GM23248 (cell line): ENCODE measurements at places on chromosomes 6 and 20. TPM values are rescaled to one million over a fixed set of nuclear protein-coding genes. Genes with fewer than 3 reads are reported as not detected.

HLA-DRA gene
- 0.89 TPM in 1 of 2 replicates, not detected in the other for total RNA-seq

PRPH2 gene
- total RNA-seq, result 1.5 TPM in 2 replicates

SULF2 gene
- 5.6 and 10.5 TPM in 2 replicates for total RNA-seq

MRPS18B gene
- 33.5 and 41.4 TPM in 2 replicates for total RNA-seq

HBS1L gene
- 83.1 and 124 TPM in 2 replicates for total RNA-seq

SLC32A1 gene
- total RNA-seq, result not detected in 2 replicates

SLA2 gene
- total RNA-seq, result not detected in 2 replicates

LY6G6C gene
- total RNA-seq, result not detected in 2 replicates

SAPCD1 gene
- 2.5 TPM in 1 of 2 replicates, not detected in the other for total RNA-seq

GRM1 gene
- total RNA-seq, result not detected in 2 replicates

RAB44 gene
- not detected in 2 replicates for total RNA-seq

IP6K3 gene
- total RNA-seq, result not detected in 2 replicates

BPIFB2 gene
- not detected in 2 replicates for total RNA-seq

NKX2-4 gene
- not detected in 2 replicates for total RNA-seq

PRPF6 gene
- 39.0 and 47.1 TPM in 2 replicates for total RNA-seq

CDKN1A gene
- 469 and 549 TPM in 2 replicates for total RNA-seq
